Neural cell (in vitro differentiated cells): ENCODE measurements at places on chromosomes 5 and 9. TPM values are rescaled to one million over a fixed set of nuclear protein-coding genes. Genes with fewer than 3 reads are reported as not detected.

Gene OR1N2
- polyA plus RNA-seq, result not detected in 2 replicates

Gene HEMGN
- polyA plus RNA-seq, result not detected in 2 replicates

Gene GAS1
- 1.4 and 1.6 TPM in 2 replicates for polyA plus RNA-seq

Gene MELK
- 1.8 and 4.7 TPM in 2 replicates for polyA plus RNA-seq

Gene SHB
- 17.5 and 19.4 TPM in 2 replicates for polyA plus RNA-seq

Gene SPAG8
- polyA plus RNA-seq, result 2.9 and 4.2 TPM in 2 replicates

Gene ANXA6
- 27.5 and 51.9 TPM in 2 replicates for polyA plus RNA-seq
